ENCODE measurements at places on chromosomes 3 and 15.

DNA sequence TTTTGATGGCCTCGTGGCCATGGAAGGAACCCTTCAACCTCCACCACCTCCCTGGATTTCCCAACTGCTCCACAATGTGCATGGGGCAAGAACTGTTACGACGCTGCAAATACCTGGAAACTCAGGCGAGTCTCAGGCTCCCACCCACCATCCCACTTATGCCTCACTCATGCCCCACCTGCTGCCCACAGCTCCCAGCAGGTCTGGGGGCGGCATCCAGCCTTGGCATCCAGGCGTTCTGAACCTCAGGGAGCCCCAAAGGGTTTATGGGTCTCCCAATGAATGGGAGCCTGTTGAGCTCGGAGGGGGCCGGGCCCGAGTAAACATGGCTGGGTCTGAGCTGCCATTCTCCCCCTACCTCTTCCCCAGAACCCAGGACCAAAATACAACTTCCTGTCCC is 2.0 kb upstream of the PTH1R start:
- no peak for DNase-seq

GRCh38 chr3:160617636-160618035 is 52.3 kb upstream of the KPNA4 start:
- no peak for DNase-seq

GRCh38 chr15:80328496-80328895 is 75.7 kb upstream of the ARNT2 start:
- no peak for DNase-seq

DNA sequence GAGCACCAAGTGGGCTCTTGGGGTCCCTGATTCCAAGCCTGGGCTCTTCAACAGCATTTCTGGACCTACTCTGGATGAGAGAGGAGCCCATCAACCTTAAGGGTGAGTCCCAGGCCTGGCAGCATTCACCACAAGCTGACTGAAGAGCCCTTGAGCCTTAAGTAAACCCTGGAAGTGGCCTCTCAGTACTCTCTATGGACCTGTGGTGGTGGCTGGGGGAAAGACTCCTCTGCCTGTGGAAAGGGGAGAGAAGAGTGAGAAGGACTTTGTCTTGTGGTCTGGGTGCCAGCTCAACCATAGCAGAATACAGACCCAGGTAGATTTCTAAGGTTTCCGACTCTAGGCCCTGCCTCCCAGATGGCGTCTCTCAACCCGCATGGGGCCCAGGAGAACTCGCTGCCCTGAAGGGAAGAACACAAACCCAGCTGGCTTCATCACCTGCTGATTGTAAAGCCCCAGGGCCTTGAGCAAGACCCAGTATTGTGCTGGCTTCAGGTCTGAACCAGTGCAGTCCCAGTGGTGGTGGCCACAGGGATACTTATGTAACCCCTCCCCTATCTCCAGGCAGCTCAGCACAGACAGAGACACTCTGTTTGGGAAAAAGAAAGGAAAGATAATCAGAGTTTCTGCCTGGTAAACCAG is 71.4 kb downstream of the TFDP2 start:
- DNase-seq = no peak

DNA sequence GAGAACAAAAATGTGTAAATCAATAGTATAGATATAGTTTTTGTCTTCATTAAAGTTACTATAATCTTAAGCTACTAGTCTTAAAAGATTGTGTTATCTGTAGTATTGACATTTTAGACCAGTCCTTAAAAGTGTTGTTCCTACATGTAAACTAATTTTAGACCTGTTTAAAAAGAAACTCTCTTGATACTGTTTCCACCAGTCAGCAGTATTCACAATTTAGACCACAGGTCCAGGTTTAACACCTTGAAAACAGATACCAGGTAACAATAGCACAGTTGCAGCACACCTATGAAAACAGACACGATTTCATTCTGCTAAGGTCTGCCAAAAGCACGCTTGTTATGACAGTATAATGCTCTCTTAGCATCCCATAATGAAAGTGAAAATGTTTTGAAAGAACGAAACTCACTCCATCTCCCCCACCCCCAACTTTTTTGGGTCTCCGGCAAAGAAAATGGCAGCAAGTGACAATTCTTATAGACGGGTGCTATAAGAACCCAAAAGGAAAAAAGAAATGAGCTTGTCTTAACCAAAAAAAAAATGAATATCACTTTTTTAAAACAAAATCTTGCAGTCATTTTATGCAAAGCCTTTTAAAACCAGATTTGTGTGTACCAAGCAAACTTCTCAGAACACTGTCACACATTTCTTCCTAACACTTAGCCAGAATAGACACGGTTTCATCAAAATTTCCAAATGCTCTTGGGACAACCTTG is 1.6 kb downstream of the EIF4E3 start:
- no peak for DNase-seq

GRCh38 chr15:96070636-96071035 is 259.9 kb upstream of the NR2F2 start:
- no peak for DNase-seq

DNA sequence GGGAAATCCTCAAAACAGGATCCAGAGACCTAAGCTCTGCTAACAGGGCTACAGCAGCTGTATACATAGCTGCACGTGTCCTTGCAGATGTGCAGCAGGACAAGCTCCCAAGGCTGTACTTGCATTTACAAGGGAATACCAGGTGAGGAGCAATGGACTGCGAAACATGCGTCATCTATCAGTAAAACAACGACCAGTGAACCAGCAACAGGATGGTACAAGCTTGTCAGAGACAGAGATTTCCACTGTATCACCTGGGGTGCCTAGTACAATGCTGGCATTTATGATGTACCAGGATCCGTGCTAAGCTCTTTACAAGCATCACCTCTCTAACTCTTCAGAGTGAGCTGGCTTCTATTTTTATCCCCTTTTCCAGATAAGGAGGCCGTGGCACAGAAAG is 227.3 kb downstream of the FOXP1 start:
- no peak for DNase-seq

- no peak for DNase-seq
Observed at GRCh38 chr15:62931650-62932049, 110.9 kb upstream of the TPM1 start.

DNA sequence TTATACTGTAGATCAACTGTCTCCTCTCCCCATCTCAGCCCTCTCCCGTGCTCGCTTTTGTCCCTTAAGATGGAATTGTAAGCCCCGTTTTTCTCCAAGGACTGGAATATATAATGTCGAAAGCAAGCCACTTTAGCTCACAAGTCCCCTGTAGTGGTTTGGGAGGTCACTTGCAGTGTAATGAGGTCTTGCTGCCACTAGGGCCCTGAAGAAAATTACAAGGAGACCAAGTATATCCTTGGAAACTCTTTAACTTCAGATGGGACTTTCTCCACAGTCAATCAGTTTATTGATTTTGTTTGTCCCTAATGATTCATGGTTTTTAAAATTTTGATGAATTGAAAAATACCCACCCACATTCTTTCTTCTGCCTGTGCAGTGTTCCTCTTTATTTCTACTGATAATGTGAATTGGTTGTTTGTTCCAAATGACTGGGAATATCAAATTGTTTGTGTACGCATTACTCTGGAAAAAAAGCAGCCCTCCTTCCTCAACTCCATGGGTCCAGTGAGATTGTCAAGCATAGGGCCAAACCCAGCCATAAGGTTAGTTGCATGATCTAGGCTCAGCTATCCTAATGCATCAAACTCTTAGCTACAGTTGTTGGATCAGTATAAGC is 294.8 kb downstream of the MCTP2 start:
- no peak for DNase-seq

DNA sequence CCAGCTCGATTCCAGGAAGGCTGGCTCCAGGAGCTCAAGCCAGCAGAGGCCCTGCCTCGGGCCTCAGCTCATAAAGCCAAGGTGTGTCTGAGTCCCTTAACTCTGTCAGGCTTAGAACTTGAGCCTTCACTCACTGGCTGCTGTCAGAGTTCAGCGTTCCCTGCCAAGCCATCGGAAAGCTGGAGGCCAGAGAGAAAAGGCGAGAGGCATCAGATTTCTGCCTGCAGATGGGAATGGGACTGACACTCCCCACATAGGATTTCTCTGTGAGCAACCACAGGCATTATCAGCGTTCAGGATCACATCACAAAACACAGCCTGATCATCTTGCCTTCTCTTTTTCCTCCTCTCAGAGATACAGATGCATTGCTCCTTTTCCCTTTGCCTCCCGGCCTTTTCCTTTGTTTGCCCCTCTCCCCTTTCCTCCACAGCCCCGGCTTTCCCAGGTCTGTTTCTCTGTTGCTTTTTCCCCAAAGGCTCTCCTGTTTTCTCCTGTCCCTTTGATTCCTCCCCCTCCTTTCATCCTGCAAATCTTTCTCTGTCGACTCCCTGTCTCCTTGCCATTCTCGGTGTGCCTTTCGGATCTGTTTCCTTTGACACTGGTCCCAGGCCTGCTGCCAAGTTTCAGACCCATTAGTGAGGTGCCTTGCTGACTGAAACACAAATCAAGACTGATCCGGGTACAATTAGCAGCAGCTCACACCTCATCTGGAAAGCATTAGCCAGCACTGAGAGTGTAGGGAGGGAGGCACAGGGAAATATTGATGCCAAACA is 44.5 kb upstream of the BOC start:
- DNase-seq = peak; percentile 78

- DNase-seq = no peak
Observed at GRCh38 chr3:130702985-130703384, 43.6 kb downstream of the PIK3R4 start.

DNA sequence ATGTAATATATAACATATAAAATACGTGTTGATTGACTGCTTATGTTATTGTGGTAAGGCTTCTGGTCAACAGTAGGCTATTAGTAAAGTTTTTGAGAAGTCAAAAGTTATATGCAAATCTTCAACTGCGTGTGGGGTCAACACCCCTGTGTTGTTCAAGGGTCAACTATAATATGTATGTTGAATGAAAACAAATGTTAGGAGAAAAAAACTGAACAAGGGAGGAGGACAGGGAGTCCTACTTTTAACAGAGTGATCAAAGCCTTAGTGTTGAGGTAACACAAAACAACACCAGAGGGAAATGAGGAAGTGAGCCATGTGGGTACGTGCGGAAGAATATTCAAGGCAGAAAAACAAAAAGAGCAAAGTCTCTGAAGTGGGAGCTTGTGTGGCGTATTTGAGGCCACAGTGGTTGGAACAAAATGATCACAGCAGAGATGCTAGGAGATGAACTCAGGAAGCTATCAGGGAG is 62.5 kb downstream of the SFMBT1 start:
- DNase-seq = no peak

- DNase-seq = no peak
Observed at GRCh38 chr3:129184396-129184657, 631 bp upstream of the CNBP start.

DNA sequence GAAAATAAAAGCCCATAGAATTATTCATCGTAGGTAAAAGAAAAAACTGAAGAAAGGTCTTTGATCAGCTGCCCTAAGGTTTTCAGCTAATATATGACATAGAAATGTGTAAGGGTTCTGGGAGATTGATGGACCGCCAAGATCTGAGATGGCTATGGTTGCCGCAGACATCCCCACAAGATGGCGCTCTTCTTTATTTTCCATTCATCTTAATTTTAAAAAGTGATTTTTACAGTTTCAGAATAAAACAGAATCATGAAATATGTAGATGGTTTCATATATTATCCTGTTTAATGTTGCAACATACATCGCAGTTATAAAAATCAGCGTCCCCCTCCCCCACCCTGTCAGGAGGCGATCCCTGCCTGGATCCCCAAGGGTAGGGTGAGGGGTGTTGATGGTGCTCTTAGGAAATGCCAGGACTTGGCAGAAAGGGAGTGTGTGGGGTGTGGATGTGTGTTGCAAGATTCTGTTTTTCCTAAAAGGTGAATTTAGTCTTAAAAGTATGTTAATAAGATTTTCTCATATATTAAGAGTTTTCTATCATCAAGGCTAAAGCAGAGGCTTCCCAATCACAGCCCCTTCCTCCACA is 68.8 kb downstream of the ANXA2 start:
- DNase-seq = no peak

- peak; percentile 4 for DNase-seq
Observed at GRCh38 chr15:85094685-85095084, 113.0 kb downstream of the PDE8A start.

- no peak for DNase-seq
Observed at GRCh38 chr3:160796813-160797164, 40.8 kb downstream of the PPM1L start.

GRCh38 chr15:73737535-73737934 is 15.6 kb downstream of the INSYN1 start:
- DNase-seq = no peak

GRCh38 chr3:97417-98258 is 98.9 kb upstream of the CHL1 start:
- DNase-seq = no peak

DNA sequence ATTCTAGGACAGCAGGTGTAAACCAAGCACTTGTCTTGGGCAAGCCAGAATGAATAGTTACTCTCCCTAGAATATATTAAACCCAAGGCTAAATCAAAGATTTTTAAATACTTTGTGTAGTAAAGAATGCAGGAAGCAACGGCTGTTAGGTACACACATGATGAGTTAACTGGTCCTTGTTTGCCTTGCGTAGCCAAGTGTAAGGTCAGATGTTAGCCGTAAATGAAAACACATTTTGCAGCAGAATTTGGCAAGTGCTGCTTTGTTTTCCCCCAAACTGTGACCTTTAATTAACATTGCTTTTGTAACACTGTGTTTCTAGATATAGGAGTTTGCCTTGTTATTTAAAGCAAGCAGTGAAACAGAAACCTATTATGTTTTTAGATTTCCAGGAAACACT is 368.7 kb downstream of the IL5RA start:
- no peak for DNase-seq

- no peak for DNase-seq
Observed at GRCh38 chr3:128906031-128906803, 26.8 kb downstream of the ACAD9 start.

DNA sequence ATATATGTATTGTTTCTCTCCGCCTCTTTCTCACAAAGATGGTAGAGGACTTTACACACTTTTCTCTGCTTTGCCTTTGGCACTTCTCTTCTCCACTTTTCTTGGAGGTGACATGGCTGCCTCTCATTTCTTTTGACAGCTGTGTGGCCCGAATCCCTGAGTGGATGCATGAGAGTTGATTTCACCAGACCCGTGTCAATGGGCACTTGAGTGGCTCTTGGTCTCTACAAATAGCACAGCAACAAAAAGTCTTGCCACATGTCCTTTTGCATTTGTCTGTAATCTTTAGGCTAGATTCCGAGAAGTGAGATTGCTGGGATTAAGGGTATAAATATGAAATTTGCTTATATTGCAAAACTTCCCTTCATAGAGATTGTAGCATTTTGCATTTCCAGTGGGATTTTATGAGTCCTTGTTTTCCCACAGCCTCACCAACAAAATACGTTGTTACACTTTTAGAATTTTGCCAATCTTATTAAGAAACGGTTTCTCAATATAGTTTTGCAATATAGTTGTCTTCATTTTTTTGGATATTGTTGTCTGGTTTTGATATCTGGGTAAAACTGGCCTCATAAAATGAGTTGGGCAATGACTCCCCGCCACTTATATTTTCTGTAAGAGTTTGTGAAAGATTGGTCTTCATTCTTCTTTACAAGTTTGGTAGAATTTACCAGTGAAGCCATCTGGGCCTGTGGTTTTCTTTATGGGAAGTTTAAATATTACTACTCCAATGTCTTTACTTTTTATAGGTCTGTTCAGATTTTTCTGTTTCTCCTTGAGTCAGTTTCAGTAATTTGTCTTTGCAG is 5.2 kb upstream of the TRPM1 start:
- no peak for DNase-seq

Data from fibroblast of skin of left quadriceps (primary cell).